ENCODE measurements at places on chromosomes 1 and 21.

DNA sequence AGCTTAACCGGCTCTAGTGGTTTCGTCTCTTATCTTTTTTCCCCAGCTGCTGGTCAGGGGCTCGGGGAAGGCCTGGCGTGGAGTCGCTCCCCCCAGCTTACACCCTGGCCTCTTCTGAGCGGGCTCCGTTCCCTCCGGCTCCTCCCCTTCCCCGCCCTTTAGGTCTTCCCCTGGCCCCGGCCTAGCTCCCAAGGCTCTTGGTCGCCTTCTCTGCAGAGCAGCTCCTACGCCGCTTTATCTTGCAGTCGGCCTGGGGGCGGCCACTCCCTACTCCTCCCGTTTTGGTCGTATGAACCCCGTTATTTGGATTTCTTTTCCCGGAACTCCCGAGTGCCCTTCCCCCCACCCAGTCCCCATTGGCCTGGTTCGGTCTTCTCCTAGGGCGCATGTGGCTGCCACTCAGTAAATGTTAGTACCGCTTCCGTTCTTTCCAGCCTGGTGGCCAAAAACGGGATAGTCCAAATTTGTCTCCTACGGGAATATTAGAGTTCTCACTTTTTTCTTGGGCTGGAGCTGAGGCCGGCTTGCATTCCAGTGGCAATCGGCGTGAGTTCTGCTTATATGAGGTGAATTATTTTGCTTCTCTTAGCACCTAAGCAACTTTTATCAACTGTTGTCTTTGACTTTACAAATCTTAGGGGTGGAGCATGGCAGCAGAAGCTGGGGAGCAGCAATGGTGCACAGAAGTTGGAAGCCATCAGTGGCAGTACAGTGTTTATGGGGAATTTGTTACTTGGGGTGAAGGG is 467 bp downstream of the THRAP3 start:
- DNase-seq = no peak

DNA sequence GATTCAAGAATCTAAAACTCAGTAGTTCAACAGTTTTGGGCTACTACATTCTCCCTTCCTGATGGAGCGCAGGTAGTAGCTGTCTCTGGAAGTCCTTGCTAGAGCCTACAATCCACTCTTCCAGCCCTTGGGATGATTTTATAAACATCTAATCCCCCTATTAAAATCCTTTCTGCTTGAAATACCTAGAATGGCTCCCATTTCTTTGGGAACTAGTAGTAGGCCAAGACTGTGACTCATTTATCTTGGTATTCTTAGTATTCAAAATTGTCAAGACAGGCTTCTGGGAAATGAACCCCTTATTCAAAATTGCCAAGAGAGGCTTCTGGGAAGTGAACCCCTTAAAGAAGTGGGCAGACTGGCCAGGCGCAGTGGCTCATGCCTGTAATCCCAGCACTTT is 142.5 kb upstream of the FGGY start:
- DNase-seq = no peak

- DNase-seq = no peak
Measured at GRCh38 chr1:76948846-76949245, 81.6 kb downstream of the ST6GALNAC5 start.

DNA sequence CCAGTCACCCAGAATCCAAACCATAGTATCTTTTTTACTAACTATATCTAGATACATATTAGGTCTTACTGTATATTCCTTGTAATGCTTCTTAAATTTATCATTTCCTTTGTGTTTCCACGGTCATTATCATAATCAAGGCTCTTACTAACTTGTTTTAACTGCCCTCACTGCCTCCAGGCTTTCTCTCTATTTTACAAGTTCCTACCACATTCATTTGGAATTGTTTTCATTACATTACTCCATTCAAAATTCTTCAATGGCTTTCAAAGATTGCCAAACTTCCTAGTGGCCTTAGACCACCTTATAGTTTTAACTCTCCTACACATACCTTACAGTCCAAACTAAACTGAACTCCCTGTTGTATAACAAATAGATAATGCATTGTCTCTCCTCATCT is 6.3 kb downstream of the HFM1 start:
- DNase-seq = no peak

DNA sequence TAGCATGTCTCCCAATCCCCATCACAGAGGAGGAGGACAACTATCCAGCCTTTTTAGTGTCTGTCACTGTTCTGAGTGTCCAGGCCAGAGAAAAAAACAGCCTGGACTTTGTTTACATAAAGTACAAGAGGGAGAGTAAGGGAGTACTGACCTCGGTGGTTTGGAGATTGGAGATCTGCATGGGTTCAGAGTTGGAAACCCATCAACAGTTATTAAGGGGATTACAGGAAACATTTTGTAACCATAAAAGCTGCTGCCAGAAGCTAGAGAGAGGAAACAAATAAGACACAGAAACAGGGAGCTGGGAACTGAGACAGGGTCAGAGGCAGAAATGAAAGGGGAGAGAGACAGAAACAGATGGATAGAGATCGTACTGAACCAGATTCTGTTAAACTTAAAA is 131.5 kb upstream of the CTTNBP2NL start:
- DNase-seq = no peak

GRCh38 chr1:171480035-171480434 is 5.3 kb upstream of the PRRC2C start:
- DNase-seq = no peak

DNA sequence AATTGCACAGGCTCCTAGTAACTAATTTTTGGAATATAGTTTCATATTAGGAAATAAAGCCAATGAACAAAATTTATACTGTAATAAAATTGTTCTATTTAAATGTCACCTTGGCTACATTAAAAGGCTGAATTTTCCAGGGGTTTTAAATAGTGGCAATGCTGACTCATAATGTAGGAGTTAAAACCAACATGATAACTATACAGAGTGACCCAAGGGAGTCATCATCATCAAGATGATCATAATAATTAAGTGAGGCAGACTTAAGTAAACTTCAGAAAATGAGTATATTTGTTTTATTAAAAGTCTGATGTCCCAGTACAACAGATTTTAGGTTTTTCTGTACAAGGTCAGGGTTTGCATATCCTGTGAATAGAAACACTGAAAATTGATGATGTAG is 183.4 kb downstream of the PLPPR4 start:
- DNase-seq = no peak

DNA sequence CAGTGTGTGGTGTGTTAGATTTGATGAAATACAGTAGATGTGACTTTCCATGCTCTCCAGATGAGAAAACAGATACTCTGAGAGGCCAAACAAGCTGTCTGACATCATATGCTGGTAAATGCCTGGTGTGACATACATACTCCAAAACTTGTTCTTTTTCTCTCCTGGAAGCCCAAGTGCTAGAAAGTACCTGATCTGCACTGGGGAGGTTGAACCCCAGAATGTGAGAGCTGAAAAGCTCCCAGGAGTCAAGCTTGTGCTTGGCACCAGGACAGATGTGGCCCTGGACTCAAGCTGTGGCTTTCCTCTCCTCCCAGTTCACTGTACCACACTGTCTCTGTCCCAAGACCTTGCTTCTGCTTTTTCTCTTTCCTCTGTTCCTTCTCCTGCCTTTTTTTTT is 389.0 kb upstream of the USP24 start:
- DNase-seq = no peak

- no peak for DNase-seq
Measured at GRCh38 chr1:214516434-214517326, 34.7 kb downstream of the PTPN14 start.

DNA sequence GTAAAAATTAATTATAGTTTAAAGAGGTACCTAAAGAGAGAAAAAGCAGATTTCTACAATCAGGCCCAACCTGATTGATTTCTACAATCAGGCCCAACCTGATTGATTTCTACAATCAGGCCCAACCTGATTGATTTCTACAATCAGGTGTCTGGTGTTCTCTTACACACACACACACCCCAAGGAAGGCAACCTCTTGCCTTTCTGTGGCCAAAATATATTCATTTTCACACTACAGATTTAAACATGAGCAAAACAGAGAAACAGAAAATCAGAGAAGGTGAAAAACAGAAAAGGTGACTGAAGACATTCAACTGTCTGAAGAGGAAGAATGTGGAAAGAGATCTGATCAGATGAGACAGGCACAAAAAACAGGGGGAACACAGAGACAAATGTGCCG is 104.5 kb downstream of the SMYD2 start:
- DNase-seq = no peak

DNA sequence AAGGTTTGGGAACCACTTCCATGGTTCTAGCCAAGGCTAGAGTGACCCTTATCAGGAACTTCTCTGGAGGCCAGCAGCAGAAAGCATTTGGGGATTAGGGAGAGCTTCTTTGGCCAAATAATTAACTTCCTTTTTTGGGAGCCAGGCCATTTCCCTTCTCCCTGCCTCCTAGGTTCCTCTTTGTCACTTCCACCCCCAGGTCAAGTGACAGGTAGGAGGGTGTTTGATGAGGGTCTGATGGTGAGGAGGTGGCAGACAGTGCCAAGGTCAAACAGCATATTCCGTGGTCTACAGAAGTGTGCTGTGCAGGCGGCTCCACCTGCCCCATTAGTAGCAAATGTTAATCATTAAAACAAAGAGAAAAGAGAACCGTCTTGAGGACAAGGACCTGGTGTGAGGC is 1.9 kb upstream of the KCNA10 start:
- DNase-seq = no peak
